DMS 273 treated with DMSO at 0.1 percent for 48 hours (cell line): ENCODE measurements at places on chromosomes 4 and X.

DNA sequence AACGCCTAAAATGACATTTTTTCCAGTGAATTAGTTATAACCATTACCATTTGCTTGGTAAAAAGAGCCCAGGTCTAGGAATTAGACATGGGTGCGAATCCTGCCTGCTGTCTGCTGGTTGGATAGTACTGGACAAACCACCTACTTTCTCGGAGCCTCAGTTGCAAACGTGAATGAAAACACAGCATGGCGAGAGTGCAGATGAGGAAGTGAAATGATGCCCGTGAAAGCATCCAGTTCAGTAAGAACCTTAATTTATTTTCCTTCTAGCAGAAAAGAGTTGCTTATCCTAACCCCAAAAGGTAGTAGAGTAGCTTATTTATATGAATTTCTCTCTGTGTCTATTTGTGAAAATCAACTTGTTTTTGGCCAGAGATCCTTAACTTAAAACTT, 171.4 kb upstream of the GALNT7 start:
- no peak for DNase-seq

GRCh38 chr4:478373-478772, 20.6 kb downstream of the ZNF721 start:
- no peak for DNase-seq

DNA sequence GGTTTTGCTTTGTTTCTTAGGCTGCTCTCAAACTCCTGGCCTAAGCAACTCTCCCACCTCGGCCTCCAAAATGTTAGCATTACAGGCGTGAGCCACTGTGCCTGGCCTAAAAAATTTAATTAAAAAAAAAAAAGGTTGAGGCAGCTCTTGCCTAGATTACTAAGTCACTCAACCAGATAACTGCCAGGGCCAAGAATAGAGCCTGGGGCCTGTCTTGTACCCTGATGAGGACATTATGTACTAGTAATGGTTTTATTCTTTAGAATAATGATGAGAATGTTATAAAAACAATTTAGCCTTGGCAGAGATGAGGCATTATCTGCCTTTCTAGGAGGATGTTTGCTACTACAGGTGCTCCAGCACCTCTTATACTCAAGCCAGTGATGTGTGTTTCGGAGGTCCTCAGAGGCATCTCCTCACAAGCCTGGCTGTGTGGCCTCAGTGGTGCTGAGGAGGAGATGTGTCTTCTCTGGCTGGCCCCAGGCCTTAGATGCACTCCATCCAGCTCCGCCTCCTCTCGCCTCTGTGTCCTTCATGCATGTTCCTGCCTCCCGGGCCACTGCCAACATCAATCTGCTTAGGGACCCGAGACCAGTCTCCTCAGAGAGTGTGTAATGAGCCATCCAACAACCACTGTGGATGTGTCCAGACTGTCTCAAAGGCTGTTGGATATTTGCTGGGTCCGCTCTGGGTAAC, 337.7 kb upstream of the GATB start:
- no peak for DNase-seq

- DNase-seq: no peak
Observed at GRCh38 chr4:152369902-152370295, 166.0 kb downstream of the FBXW7 start.

- no peak for DNase-seq
Observed at GRCh38 chrX:17737710-17737985, 355 bp downstream of the SCML1 start.

DNA sequence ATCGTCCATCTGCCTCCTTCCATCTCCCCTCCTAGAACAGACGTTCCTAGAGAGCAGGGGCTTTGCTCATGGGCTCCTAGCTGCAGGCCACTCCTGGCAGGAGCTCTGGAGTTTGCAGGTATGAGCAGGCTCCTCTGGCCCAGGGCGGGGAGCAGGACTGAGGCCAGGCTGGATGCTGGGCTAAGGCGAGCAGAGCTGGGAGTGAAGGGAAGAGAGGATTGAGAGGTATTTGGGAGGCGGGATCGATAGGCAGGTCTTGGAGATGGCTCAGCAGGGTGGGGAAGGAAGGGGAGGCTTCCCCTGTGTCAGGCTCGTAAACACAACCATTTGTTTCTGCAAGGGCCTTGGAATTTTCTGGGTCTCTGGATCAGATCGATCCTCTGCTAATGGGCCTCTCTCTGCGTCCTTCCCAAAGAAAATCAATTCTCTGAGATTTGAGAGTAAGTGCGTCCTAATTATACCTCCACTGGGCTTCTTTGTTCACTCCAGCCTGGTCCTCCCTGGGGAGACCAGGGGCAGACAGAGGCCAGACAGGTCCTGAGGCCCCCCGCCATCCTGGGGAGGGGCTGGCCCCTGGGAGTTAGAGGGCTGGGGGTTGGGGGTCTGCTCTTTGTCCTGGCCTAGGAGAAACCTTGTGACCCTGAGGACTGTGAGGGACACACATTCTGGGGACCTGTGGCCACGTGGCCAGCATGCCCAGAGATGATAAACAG, 94.8 kb upstream of the PSAPL1 start:
- no peak for DNase-seq

DNA sequence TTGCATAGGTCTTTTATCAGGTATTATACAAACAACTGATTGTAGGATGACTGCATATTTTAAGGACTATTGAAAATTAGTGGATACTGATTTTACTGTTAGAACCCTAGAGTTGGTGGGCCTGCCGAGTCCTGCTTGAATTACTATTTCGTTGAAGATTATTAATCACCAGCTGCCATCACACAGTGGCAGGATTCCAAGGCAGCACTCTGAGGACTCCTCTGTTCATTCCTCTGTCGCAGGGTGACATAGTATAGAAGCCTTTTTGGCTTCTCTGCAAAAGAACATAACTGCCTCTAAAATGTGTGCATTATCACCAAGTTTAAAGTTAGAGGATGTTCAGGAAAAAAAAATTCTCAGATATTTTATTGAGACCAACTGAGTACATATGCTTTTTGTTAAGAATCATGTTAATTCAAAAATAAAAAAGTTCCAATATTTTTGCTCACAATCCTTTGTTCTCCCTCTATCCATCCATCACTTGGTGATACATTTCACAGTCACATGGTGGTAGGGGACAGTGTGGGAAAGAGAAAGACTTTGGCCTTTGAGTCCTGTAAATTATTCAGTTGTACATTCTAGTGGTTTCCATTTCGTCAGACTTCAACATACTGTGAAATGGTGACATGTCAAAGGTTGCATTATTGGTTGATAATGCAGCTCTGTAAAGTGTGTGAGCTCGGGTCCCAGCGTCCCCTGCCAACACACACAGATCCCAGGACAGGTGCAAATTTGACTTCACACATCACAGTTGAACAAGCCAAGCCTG, 332.5 kb downstream of the GRID2 start:
- no peak for DNase-seq

DNA sequence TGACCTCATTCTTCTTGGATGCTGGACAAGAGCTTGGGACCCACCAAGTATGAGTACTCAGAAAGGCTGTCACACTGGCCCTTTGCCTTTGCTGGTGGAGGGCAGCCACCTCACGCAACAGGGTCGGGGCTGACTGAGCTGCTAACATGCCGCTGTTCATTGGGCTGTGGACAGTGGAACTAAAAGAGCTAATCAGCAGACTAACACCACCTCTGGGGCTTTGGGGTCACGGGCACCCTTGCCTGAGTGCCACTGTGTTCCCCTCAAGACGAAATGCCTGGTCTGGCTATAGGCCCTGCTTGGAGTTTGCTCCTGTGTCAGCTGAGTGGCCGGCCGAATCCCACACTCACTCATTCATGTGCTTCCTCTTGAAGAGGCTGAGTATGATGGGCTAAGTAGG, 559.6 kb downstream of the SPRY1 start:
- DNase-seq: no peak
